ENCODE measurements at places on chromosomes 7 and 10.

GRCh38 chr10:44233561-44234482 is 151.1 kb downstream of the CXCL12 start:
- no peak for DNase-seq

DNA sequence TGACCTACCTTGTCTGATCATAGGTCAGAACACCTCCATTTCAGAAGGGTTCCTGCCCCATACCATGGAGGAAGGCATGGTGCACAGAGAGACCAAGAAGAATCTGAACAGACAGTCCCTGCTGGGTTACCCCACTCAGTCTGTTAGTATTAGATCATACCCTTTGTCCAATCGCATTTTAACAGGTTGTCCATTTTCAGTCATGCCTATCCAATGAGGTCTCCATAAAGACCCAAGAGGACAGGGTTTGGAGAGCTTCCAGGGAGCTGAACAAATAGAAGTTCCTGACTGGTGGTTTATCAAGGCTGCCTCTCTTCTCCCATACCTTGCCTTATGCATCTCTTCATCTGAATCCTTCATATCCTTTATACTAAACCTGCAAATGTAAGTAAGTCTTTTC is 21.2 kb upstream of the SLC16A12 start:
- DNase-seq, result no peak

DNA sequence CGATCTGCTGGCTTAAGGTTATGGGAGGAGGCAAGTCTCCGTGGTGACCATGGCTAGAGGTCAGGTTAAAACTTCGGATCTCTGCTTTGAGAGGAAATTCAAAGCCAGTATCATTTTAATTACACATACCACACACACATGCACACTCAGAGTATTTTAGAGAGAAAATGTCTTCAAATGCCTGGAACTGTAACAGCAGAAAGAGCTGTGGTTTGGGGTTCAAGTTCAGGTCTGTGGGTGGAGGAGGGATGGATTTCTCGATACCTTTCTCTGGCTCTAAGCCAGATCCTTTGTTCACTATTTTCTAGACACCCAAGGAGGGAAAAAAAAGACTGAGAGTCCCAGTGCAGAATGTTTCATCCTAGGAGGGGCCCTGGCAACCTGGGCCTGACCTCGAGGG is 32.5 kb downstream of the ARL3 start:
- no peak for DNase-seq

- DNase-seq, result no peak
Observed at GRCh38 chr7:27173511-27173955, 587 bp downstream of the HOXA10 start.

DNA sequence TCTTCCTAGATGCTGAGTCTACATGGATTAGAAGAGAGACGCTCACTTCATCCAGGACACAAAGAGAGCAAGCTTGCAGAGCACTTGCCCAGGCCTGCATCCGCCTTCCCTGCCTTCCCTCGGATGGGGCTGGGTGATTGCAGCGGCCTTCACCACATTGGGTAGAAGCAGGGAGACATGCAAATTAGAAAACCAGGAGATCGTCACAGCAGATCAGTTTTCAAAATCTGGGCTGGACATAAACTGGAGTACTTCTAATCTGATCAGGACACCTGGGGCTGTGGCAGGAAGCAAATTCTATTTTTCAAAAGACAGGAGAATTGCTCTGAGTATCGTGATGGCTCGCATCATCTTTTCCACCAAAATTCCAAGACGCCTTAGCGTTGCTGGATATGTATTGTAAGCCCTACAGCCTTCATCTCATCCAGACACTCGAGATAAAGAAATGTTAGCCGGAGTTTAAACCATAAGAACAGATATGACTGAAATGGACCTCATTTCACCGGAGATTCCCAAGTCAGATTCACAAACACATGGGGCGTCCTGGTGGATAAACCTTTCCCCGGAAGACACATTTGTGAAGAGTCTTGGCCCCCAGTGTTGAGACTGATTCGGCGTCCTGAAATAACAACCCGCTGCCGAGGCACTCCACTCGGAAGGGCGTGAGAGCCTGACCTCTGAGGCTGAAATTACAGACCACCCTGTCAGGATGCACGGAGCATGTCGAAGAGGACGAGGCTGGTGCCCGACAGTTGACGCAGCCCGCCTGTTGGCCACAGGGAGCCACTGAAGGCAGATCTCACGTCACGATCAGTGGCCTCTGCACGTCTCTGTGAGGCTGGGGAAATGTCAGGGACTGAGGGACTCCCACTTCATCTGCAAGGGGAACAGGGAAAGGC is 91.2 kb upstream of the PARD3 start:
- DNase-seq, result no peak

DNA sequence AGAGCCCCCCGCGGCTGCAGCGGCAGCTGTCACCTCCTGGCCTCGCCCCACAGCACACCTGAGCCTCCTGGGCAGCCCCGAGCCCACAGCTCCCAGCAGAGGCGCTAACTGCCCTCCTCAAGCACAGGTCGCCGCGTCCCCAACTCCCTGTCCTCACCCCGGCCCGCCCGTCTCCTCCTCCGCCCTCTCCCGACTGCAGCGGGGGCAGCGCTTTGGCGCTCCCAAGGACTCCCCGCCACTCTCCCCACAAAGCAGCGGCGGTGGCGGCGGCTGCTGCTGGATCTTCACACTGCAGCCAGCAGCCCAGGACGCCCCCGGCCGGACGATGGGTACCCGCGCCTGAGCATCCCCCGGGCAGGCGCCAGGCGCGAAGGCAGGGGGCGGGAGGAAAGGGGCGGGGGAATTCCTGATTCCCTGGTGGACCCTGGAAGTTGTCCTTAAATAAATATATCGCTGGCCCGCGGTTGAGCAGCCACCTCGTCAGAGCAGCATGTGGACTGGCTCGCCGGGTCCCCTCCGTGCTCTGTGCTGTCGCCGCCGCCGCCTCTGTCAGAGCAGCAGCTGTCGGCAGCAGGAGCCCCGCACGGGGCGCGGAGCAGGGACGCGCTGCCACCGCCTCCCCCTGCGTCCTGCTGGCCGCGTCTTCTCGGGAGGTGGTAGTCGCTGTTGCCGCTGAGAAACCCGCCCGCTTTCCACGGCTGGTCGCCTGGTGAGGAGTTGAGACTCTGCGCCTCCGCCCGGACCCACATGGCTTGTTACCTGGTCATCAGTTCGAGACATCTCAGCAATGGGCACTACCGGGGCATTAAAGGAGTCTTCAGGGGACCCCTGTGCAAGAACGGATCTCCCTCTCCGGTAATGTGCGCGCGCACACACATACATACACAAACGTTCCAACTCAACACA is at the start of gene ZNF804B:
TSS of gene ZNF804B (plus strand) at position 471 of the 906 bp plus-strand sequence. CDS start at position 748, 277 bp downstream.
- no peak for DNase-seq

- DNase-seq, result peak; percentile 65
Observed at GRCh38 chr10:70255329-70256299, 22.4 kb upstream of the PPA1 start.

GRCh38 chr10:5461203-5461588 is 38.2 kb downstream of the CALML5 start:
- DNase-seq, result peak; percentile 55

- no peak for DNase-seq
Observed at GRCh38 chr10:27359792-27360355, 119.3 kb upstream of the ACBD5 start.

- DNase-seq, result no peak
Observed at GRCh38 chr7:26858735-26859134, 5.7 kb downstream of the SKAP2 start.

DNA sequence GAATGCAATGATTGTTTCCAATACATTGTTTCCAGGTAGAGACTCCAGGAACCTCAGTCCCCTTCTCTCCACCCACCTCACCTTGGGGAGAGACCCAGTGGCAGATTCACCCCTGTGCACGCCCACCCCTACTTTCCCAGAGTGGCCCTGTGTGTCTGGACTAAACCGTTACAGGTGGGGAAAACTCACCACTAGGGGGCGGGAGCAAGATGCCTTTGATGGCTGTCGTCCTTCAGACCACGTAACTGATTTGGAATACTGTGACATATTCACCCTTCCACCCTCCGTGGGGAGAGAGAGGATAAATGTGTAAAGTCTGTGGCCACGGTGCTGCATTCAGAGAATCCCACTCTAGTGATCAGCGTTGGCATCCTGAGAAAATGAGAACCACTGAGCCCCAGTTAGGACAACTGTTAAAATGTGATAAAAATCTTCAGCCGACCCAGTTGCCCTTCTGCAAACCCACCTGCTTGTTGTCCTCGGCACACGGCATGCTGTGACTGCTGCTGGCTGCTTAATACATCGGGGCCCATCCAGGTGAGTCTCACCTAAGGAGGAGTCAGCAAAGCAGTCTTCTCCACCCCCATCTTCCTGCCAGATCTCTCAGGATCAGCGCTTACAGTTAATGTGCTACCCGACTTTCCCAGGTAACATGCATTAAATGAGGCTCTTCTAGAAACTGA is 41.5 kb upstream of the NMT2 start:
- DNase-seq, result peak; percentile 78

DNA sequence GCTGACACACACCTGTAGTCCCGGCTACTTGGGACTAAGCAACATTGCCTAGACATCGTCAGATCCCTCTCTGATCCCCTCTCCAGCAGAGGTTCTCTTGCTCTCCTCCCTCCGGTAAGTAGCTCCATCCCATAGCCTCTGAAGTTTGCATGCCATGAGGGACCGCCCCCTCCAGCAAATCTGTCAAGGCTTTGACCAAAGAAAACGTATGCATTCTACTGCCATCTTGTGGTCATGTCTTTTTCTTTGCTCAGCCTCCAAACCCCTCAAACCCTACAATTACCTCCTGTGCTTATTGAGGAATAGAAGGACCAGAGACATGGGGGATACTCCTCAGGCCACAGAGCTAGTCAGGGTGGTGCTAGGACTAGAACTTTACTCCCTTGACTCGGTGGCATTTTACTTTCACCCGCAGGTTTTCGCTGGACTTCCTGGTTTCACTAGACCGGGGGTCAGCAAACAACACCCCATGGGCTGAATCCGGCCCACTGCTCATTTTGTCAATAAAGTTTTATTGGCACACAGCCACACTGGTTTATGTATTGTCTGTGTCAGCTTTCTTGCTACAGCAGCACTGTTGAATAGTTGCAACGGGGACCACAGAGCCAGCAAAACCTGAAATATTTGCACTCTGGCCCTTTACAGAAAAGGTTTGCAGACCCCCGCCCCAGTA is 202.6 kb upstream of the FOXK1 start:
- DNase-seq, result peak; percentile 24

DNA sequence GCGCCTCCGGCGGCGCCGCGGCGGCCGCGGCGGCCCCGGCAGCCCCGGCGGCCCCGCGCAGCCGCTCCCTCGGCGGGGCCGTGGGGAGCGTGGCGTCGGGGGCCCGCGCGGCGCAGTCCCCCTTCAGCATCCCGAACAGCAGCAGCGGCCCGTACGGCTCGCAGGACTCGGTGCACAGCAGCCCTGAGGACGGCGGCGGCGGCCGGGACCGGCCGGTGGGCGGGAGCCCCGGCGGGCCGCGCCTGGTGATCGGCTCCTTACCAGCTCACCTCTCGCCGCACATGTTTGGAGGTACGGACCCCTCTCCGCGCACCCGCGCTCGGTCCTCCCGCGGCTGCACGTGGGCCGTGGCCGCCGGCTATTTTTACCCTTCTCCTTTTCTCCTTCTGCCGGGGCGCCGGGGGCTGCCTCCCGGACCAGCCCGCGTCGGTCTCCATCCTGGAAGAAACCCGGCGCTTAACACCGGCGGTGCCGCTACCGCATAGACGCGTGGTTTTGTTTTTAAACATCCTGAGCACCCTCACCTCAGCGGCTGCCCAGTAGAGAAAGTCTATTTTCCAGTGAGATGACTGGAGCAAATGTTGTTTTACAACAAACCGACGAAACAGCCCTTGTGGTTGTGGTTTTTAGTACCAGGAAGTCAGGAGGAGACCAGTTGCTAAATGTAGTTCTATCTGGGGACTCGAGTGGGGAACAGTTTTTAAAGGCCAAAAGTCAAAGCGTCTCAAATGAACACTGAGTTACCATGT is 1.3 kb downstream of the ZNRF2 start:
- DNase-seq, result peak; percentile 37

- DNase-seq, result no peak
Observed at GRCh38 chr10:83937161-83937560, 202.1 kb upstream of the GHITM start.

- DNase-seq, result no peak
Observed at GRCh38 chr7:97090761-97091353, 26.6 kb upstream of the SDHAF3 start.

- no peak for DNase-seq
Observed at GRCh38 chr10:31101123-31101522, 69.5 kb upstream of the ZNF438 start.

DNA sequence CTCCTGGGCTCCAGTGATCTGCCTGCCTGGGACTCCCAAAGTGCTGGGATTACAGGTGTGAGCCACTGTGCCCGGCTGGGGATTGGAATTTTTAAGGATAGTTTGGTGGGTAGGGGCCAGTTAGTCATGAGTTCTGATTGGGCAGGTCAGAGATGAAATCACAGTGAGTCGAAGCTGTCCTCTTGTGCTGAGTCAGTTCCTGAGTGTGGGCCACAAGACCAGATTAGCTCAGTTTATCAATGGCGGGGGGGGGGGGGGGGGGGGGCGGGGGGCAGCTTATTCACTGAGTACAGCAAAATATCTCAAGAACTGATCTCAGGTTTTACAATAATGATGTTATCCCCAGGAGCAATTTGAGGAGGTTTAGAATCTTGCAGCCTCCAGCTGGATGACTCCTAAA is 11.6 kb upstream of the ERCC6 start:
- no peak for DNase-seq

DNA sequence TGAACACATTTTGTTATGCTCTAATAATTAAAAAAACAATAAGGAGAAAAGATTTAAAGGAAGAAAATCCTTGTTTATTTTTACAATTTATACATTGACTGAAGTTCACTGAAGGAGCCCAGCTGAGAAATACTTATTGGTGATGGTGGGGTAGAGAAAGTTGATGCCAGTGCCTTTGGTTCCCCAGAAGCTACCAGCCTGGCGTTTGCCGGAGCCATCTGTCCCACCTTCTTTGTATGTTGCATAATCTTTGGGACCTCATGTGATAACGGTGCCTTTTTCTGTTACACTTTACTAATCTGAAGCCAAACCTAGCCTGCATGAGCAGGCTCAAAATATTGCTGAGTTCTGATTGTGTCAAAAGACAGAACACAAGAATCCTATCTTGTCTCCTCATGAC is 22.7 kb downstream of the ZNF365 start:
- no peak for DNase-seq

DNA sequence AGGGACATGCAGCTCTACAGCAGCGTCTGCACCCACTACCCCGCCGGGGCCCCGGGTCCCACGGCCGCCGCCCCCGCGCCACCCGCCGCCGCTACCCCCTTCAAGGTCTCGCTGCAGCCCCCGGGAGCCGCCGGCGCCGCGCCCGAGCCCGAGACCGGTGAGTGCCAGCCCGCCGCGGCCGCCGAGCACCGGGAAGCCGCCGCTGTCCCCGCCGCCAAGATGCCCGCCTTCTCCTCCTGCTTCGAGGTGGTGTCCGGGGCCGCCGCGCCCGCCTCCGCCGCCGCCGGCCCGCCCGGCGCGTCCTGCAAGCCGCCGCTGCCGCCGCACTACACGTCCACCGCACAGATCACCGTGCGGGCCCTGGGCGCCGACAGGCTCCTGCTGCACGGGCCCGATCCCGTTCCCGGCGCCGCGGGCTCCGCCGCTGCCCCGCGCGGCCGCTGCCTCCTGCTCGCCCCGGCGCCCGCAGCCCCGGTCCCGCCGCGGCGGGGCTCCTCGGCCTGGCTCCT is 631 bp downstream of the OTUD1 start:
- no peak for DNase-seq

GRCh38 chr10:100535338-100535714 is 417 bp upstream of the HIF1AN start:
- DNase-seq, result no peak

- DNase-seq, result no peak
Observed at GRCh38 chr10:94172332-94172731, 178.6 kb downstream of the PLCE1 start.

- peak; percentile 85 for DNase-seq
Observed at GRCh38 chr7:74061840-74062539, 21.6 kb upstream of the LIMK1 start.

- DNase-seq, result no peak
Observed at GRCh38 chr10:112701211-112701877, 248.7 kb upstream of the TCF7L2 start.
